ENCODE measurements at places on chromosomes 1 and 21.

GRCh38 chr1:53303726-53304515 lies 23.9 kb downstream of the LRP8 start:
- no peak for DNase-seq

DNA sequence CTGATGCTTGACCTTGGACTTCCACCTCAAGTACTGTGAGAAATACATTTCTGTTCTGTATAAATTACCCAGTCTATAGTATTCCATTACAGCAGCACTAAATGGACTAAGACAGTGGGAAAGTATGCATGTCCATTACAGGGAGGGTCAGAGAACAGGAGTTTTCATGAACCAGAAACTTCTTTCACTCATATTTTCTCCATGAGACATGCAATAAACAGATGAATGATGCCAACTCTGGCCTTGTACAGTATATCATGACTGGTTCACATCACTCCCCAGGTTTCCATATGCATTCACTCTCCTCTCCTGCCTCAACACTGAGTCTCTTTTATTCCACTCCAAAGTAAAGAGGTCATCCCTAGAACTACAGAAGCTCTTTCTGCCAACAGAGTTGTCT lies 4.5 kb upstream of the IFI16 start:
- DNase-seq: peak; percentile 50

DNA sequence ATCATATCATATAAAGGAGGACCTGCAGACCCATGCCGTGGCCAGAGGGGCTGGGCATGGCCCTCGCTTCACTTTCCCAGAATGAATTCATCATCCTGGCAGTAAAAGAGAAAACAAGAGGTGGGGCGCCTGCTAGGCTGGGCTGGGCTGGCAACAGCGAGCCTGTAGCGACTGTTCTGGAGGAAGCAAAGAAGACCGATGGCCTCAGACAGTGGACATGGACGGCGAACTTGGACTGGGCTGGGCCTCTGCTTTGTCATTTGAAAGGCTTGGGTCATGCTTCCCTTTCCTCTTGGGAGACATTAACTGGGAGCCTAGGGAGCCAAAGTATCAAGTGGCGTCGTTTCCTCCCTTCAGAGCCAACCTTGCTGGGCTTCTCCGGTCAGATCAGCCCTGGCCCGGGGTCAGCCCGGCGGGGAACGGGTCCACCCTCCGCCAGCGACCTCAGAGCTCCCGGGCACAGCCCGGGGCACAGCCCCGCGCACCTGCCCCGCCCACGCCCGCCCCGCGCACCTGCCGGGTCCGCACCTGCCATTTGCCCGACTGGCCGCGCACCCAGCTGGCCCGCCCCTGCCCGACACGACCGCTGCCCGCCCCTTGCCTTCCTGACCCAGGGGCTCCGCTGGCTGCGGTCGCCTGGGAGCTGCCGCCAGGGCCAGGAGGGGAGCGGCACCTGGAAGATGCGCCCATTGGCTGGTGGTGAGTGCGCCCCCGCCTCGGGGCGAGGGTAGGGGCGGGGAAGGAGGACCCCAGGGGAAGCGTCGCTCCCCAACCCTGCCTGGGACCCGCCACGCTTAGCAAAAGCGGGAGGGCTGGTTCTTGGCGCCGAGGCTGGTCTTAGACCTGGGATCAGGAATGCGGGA lies at the start of gene FAM3B:
Gene FAM3B, plus strand, starts transcription at position 602 of the 863 bp plus-strand sequence. Its CDS starts 79 bp downstream, at position 681.
- no peak for DNase-seq

DNA sequence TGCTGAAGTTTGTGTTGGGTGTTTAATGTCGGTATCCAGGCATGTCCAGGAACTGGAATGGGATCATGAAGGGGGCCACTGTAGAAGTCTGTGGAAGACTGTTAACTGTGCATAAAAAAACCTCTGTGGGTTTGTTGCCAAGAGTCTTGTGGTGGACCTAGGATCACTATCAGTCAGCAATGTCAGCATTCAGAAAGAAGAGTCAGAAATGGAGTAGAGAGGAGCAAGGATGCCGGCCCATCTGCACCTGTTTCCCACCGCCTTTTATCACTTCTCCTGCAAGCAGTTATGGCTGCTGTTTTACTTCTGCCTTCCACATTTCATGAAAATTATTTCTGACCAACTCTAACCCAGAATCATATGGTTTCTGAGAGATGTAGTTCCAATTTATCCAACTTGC lies 36.7 kb downstream of the CLCA4 start:
- no peak for DNase-seq

GRCh38 chr1:3170561-3171453 lies 101.8 kb downstream of the PRDM16 start:
- peak; percentile 23 for DNase-seq

- no peak for DNase-seq
Measured at GRCh38 chr1:43419627-43420425, 30.1 kb downstream of the SZT2 start.

DNA sequence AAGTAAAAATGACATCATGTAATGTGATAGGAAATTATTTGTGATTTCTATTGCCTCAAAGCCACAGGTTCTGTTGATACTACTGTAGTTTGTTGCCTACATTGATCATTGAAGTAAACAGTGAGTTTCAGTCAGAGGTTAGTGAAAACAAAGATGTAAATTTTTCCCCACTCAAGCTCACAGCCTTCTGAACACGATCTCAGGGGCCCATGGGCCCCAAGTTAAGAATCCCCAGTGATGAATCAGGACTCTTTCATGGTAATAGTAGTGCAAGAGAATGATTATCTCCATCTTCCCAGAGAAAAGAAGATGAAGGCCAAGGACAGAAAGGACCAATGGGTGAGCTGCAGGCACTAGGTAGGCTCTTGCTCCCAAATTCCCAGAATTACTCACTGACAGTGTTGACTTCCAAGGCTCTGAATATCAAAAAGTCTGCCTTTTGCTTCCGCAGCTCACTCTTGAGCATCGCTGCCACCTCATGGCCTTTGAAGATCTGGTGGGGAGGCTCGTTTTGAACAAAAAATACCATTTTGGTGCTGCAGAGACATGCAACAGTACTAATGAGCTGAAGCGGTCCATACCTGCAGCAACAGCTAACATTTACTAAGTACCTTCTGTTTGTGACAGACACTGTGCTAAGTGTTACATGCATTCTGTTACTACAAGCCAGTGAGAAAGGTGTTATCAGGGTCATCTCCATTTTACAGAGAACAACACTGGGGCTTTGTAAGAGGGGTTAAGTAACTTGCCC lies 113.3 kb downstream of the KIAA0319L start:
- peak; percentile 5 for DNase-seq

DNA sequence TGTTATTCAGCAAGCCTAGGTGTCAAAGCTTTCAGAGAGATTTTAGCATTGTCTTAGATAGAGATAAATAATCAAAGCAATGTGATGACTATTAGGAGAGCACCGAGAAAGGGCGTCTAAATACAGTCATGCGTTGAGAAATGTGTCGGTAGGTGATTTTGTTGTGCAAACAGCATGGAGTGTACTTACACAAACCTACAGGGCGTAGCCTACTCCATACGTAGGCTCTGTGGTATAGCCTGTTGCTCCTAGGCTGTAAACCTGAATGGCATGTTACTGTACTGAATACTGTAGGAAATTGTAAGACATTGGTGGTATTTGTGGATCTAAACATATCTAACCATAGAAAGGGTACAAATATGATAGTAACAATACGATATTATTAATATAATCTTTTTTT lies 31.8 kb downstream of the KIF1B start:
- DNase-seq: no peak

DNA sequence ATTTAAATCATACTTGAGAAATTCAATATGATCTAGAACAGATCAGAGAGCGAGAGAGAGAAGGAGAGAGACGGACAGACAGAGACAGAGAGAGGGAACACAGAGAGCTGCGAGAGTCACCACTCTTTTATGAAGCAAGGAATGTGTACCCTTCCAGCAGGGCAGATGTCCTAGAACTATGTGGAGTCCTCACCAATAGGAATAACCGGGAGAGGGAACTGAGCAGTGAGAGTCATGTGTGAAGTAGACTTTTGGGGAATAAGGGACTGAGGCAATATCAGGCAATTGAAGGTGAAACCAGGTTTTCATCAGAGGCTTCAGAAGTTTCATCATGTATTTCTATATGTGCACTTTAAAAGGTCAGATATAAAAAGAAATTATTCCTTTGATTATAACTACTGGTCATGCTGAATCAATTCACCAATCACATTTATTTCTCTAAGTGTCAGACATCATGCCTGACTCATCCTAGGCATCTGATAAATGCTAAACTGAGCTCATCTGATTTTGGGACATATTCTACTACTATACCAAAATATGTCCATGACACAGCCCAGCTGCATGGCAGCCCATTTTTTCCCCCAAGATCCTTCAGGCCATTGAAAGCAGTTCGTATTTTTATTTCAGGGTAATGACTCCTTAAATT lies 22.4 kb downstream of the VTCN1 start:
- DNase-seq: peak; percentile 8

DNA sequence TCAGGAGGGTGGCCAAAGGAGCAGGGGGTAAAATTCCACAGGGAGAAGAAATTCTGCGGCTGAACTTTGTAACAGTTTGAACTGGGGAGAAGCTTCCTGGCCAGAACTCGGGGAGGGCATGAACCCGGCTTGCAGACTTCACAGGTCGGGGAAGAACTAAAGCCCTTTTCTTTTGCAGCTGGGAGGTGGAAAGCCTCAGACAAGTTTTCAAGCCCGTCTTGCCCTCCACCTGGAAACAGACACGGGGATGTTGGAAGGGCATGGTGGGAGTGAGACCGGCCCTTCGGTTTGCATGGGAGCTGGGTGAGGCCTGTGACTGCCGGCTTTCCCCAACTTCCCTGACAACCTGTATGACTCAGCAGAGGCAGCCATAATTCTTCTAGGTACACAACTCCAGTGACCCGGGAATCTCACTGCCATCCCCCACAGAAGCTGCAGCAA lies 11.3 kb downstream of the THEM4 start:
- DNase-seq: no peak

DNA sequence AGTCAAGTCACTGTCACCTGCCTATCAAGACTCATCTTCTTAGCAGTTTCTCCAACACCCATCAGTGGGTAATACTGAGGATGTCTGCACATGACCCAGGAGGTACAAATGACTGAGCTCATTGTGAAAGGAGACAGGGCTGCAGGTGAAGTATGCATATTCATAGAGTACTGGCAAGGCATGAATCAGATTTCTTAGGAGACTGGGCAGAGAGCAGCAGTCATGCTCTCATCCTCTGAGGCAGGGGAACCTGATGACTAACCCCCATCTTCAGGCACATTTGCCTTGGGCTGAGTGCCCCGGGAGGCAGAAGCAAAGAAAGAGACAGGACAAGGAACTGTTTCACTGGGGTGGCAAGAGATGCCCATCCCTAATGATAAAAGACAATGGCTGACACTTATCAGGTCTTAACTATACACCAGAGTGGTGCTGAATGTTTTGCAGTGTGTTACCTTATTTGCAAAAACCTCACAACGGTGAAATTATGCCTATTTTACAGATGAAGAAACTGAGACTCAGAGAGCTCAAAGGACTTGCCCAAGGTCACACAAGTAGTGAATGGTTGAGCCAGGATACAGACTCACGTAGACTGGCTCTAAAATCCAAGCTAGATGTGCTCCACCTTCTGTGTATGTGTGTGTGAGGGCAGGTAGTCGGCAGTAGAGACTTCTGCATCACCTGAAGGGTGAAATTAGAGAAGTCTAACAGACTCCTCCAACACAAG lies 9.2 kb upstream of the GRHL3 start:
- DNase-seq: no peak

- DNase-seq: no peak
Measured at GRCh38 chr1:56625819-56626440, 19.2 kb upstream of the PRKAA2 start.

GRCh38 chr1:188782220-188782841 lies 1695.3 kb downstream of the BRINP3 start:
- DNase-seq: no peak

DNA sequence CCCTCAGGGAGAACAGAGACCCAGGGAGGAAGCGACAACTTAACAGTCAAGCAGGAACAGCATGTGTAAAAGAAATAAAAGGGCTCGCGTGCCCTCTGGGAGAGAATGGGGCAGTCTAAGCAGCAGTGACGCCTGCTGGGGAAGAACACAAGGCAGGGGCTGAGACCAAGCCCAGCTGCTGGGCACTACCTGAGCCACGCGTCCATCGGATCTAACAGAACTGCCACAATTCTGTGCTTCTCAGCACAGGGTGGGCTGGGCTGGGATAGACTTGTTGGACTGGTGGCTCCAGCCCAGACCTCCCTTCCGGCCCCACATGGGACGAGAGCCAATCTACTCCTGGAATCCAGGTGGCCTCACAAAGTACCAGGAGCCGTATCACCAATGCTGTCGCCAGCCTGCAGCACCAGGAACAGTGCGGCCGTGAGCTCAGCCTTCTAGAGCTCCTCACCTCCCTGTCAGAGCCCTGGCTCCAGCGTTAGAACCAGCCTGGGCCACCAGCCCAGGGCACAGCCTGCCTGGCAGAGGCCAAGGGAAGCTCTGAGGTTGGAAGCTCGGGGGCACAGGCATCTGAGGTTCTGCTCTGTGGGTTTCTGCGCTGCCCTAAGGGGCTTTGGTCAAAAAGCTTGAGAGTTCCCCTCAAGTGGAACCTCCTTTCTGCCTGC lies 7.4 kb downstream of the LRRC47 start:
- no peak for DNase-seq
